ENCODE measurements at places on chromosomes 13 and 19.

DNA sequence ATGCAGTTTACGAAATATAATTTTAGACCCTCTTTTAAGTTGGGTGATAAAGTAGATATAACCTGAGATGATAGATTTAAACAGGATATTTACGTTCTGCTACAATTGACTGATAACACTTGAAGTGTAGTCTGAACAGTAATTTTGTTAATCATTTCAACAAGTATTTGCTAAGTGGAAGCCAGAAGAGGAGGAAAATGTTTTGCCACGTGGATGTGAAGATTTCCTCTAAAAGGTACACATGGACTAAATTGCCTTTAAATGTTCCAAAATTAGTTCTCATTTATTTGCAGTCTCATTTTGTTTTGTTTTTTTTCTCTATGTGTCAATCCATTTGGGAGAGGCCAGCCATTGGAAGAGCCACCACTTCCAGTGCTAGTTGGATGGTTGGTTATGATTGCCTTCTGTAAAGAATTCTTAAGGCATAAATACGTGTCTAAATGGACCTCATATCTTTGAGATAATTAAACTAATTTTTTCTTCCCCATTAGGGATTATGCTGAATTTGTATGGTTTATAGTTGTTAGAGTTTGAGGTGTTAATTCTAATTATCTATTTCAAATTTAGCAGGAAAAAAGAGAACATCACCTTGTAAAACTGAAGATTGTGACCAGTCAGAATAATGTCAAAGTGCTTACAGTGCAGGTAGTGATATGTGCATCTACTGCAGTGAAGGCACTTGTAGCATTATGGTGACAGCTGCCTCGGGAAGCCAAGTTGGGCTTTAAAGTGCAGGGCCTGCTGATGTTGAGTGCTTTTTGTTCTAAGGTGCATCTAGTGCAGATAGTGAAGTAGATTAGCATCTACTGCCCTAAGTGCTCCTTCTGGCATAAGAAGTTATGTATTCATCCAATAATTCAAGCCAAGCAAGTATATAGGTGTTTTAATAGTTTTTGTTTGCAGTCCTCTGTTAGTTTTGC, 2.8 kb downstream of the MIR17HG start:
- H3K4me3 ChIP-seq = no peak overlapping the region
- no peaks in the 10 kb centered on the region for H3K27me3 ChIP-seq
- peaks cover 27% of the 10 kb centered on the region for H3K4me1 ChIP-seq
- no peak for DNase-seq
- peaks cover 29% of the 10 kb centered on the region for H3K36me3 ChIP-seq
- H3K27ac ChIP-seq = no peak overlapping the region

DNA sequence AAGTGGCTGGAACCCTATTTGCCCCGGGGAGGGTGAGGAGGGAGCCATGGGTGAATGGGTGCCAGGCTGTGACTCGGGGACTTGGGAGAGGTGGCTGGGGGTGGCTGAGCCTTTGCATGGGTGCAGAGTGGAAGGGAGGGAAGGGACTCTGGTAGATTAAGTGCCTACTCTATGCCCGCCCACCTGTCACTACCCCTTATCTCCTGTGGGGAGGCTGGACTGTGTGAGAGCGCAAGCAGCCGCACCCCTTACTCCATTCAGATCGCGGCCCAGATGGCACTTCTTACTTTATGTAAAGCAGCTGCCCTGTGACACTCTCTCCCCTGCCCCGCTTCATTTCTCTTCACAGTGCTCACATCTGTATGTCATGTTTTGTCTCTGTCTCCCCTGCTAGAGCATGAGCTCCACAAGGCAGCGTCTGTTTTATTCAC, 2.9 kb downstream of the KASH5 start:
- no peak overlapping the region for H3K4me3 ChIP-seq
- no peaks in the 10 kb centered on the region for H3K36me3 ChIP-seq
- H3K4me1 ChIP-seq = peaks cover 2% of the 10 kb centered on the region

GRCh38 chr19:48403606-48404005, 10.1 kb downstream of the GRIN2D start:
- no peaks in the 10 kb centered on the region for H3K4me1 ChIP-seq
- H3K4me3 ChIP-seq = no peak overlapping the region
- no peak for DNase-seq
- H3K27me3 ChIP-seq = no peaks in the 10 kb centered on the region
- no peak overlapping the region for H3K27ac ChIP-seq

- no peaks in the 10 kb centered on the region for H3K27me3 ChIP-seq
- no peak overlapping the region for H3K27ac ChIP-seq
- H3K4me1 ChIP-seq = peaks cover 54% of the 10 kb centered on the region
- no peak overlapping the region for H3K4me3 ChIP-seq
These were observed 11.4 kb upstream of the MIA start for GRCh38 chr19:40763963-40764362.

- no peaks in the 10 kb centered on the region for H3K36me3 ChIP-seq
- H3K27ac ChIP-seq = no peak overlapping the region
- no peak for DNase-seq
- H3K4me3 ChIP-seq = no peak overlapping the region
These were observed 427.1 kb downstream of the EFNB2 start for GRCh38 chr13:106108346-106108745.

GRCh38 chr19:1155352-1156304, 18.4 kb downstream of the SBNO2 start:
- H3K36me3 ChIP-seq = peaks cover 26% of the 10 kb centered on the region
- H3K27me3 ChIP-seq = no peaks in the 10 kb centered on the region
- H3K27ac ChIP-seq = no peak overlapping the region
- H3K4me1 ChIP-seq = no peaks in the 10 kb centered on the region
- no peak for DNase-seq
- H3K4me3 ChIP-seq = no peak overlapping the region

DNA sequence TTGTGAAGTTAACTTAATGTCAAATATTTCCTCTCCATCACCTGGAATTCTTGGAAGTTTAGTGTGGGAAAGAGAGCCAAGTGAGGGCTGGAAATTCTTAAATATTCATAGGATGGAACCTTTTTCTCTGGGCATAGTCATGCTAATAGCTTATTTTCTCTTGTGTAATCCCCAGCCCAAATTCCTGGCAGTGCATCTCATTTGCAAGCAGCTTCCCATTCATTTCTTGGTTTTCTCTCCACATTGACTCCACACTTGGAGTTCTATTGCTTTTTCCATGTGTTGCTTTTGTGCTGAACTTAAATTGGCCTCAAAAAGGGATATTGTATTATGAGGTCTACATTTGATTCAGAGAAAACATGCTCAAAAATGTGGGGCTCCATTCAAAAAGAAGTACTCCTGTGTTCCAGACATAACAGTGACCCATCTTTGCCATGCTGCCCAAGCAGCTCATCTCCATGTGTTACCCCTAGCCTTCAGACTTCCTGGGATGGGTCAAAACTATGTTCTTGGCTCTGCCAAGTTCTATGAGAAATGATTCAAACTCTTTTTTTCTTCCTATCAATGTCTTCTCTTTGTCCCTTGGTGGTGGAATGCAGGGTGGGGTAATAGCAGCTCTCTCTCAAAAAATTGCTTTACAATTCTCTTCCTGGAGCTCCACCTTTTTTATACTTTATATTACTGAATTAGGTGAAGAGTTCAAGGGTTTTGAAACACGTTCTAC, 2471.5 kb downstream of the PCDH9 start:
- no peaks in the 10 kb centered on the region for H3K36me3 ChIP-seq
- no peak overlapping the region for H3K27ac ChIP-seq
- H3K4me3 ChIP-seq = no peak overlapping the region
- H3K4me1 ChIP-seq = no peaks in the 10 kb centered on the region
- DNase-seq = no peak
- no peaks in the 10 kb centered on the region for H3K27me3 ChIP-seq

- H3K36me3 ChIP-seq = no peaks in the 10 kb centered on the region
- H3K4me1 ChIP-seq = no peaks in the 10 kb centered on the region
- H3K27me3 ChIP-seq = no peaks in the 10 kb centered on the region
- no peak overlapping the region for H3K27ac ChIP-seq
These were observed 271.9 kb upstream of the SPRY2 start for GRCh38 chr13:80612804-80613203.

DNA sequence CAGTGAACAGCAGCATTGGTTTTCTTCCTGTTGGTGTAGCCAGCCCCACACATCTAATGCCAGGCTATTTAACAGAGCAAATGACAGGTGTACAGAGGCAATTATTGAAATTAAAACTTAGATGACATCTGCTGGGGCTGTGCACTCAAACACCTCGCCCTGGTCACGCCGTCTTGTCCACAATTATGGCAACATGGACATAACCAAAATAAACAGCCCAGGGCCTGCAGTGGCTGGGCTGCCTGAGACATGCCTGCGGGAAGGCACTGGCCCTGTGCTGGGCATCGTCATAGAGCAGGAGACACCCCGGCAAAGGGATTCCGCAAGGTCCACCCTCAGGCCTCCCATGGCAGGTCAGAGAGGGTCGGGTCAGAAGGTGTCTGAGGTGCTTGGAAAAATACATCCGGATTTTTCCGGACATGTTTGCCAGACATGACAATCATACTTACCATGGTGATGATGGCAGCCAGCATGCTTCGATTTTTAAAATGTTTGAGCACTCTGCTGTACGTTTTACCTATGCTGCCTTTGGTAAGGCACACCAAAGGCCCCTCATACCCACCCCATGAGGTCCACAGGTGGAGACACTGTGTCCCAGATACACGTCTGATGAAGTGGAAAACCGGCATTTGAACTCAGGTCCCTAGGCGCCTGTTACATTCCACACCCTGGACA, 47.8 kb downstream of the TSHZ3 start:
- no peaks in the 10 kb centered on the region for H3K36me3 ChIP-seq
- no peak overlapping the region for H3K27ac ChIP-seq
- no peaks in the 10 kb centered on the region for H3K27me3 ChIP-seq
- no peak for DNase-seq
- no peaks in the 10 kb centered on the region for H3K4me1 ChIP-seq

- H3K4me1 ChIP-seq = peaks cover 13% of the 10 kb centered on the region
- H3K27me3 ChIP-seq = no peaks in the 10 kb centered on the region
- H3K4me3 ChIP-seq = no peak overlapping the region
- DNase-seq = no peak
- H3K27ac ChIP-seq = no peak overlapping the region
- no peaks in the 10 kb centered on the region for H3K36me3 ChIP-seq
These were observed 6.2 kb downstream of the SPRY2 start for GRCh38 chr13:80334597-80335260.

DNA sequence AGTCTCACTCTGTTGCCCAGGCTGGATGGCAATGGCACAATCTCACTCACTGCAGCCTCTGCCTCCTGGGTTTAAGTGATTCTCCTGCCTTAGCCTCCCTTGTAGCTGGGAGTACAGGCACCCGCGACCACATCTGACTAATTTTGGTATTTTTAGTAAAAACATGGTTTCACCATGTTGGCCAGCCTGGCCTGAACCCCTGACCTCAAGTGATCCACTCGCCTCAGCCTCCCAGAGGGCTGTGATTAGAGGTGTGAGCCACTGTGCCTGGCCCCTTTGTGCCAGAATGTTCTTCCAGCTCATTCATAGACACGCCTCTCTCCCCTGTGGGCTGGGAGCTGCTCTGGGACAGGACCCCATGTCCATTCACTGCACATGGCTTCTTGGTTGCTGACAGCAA, 9.1 kb downstream of the MYDGF start:
- H3K4me1 ChIP-seq = peaks cover 4% of the 10 kb centered on the region
- H3K27me3 ChIP-seq = no peaks in the 10 kb centered on the region
- H3K36me3 ChIP-seq = peaks cover 15% of the 10 kb centered on the region
- H3K27ac ChIP-seq = no peak overlapping the region
- no peak for DNase-seq
